ENCODE measurements at places on chromosomes 12 and 14. TPM values are rescaled to one million over a fixed set of nuclear protein-coding genes. Genes with fewer than 3 reads are reported as not detected.

DNA sequence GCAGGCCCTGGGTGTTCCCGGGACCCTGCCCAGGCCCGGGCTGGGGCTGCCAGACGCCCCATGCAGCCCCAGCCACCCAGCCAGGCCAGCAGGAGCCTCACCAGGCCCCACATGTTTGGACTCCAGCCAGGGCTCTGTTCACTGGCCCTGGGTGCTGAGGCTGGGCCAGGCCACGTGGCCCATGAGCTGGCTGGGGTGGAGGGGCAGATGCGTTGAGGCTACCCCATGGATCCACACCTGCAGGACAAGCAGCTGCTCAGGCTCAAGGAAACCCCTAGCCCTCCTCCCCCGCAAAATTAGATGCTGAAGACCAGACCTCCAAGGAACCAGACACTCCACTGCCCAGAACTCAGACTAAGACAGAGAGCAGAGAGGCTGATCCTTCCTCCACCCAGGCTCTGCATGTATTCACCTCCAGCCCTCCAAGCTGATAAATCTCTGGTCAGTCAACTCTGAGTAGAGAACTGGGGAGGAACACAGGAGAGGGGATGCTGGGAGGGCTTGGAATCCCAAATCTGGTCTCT, 1.6 kb downstream of the CDH24 start:
- DNase-seq, result no peak

GRCh38 chr12:3061059-3061458, 16.1 kb upstream of the TSPAN9 start:
- DNase-seq, result no peak

The RPGRIP1 gene
- total RNA-seq, result not detected

- DNase-seq, result no peak
Measured at GRCh38 chr14:96160913-96161310, 43.7 kb upstream of the BDKRB2 start.

The CACNA2D4 gene
- total RNA-seq, result 4.2 TPM

DNA sequence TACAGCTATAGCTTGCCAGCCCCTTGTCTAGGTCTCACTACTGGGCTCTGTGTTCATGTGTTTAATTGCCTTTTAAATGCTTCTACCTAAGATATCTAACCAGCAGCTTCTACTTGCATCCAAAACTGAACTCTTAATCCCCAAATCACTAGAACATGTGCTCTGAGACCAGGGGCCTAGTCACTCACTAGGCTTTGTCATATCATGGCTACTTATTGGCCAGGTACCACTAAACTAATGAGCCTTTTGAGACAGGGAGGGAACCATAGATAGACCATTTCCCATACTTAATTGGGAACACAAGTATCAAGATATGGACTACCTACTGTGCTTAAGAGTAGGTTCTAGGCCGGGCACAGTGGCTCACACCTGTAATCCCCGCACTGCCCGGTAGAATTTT, 6.5 kb downstream of the HSP90B1 start:
- no peak for DNase-seq

GRCh38 chr12:93229494-93230325, 148.0 kb upstream of the NUDT4 start:
- no peak for DNase-seq

DNA sequence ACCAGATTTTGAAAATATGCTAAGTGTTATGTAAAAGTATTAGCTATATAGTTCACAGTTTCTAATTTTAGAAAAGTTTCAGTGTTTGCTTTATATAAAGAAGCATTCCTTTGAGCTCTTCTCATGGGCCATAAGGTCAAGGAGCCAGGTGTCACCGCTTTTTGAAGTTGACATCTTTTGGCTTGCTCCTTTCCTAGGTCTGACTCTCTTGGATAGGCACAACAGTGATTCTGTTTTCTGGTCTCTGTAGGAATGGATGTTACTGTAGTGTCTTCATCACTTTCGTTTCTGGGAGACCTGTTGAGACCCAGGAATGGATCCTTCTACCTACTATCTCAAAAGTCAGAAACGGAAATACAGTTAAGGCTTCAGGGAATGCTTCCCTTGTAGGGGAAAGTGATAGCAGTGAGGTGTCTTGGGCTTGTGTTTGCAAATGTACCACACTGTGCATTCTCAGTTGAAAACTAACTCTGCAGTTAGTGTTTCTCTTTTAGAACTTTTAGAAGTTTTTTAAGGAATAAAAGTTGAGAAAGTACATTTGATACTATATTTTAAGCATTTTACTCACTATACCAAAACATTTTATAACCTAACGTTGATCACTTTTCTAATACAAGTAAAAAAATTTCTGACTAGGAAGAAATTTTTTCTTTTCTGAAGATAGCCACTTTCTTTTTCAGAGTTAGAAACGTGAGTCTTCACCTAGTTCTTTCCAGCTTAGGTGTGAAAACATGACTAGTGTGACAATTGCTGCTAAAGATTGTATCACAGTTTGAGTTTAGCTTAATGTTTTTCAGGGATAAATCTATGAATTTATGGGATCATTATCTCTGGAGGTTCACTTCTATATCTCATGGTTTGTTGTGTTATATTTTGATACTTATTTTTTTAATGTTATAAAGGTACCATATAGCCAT, 20.8 kb downstream of the VRK1 start:
- DNase-seq, result no peak

The USP44 gene
- total RNA-seq, result 15.5 TPM

The PCNX1 gene
- 32.7 TPM for total RNA-seq

The DLGAP5 gene
- 84.0 TPM for total RNA-seq

DNA sequence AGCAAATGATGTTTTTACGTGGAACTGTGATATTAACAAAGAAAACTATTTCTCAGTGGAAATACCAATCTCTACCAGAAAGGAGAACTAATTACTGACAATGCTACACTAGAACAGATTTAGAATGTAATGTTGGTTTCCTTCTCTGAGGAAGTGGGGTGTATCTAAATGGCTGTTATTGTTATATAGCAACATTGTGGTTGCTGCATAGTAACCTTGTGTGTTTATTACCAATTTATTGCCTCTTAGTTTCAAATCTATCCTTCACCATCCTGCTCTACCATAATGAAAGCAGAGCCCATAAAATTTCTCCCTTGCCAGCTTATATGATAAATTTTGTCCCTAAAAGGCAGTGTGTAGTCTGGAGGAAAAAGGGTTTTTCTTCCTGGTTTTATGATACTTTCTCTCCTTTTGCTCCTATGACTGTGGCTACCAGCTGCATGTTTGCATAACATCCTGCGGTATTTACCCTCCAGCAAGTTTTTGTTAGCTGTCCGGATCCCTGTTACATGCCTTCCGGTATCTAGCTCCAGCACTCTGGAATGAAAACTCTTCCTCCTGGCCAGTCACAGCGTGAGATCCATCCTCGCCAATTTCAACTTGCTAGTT, 5.7 kb upstream of the KLRK1 start:
- no peak for DNase-seq

The KIF26A gene
- 0.65 TPM for total RNA-seq

- DNase-seq, result no peak
Measured at GRCh38 chr12:109222062-109222461, 87.0 kb downstream of the FOXN4 start.

The HOXC4 gene
- total RNA-seq, result 0.89 TPM

- no peak for DNase-seq
Measured at GRCh38 chr12:9796971-9797370, 30.3 kb upstream of the KLRF1 start.

The KLRK1 gene
- 112 TPM for total RNA-seq

The ZNF891 gene
- total RNA-seq, result 1.7 TPM

The KCNC2 gene
- not detected for total RNA-seq

DNA sequence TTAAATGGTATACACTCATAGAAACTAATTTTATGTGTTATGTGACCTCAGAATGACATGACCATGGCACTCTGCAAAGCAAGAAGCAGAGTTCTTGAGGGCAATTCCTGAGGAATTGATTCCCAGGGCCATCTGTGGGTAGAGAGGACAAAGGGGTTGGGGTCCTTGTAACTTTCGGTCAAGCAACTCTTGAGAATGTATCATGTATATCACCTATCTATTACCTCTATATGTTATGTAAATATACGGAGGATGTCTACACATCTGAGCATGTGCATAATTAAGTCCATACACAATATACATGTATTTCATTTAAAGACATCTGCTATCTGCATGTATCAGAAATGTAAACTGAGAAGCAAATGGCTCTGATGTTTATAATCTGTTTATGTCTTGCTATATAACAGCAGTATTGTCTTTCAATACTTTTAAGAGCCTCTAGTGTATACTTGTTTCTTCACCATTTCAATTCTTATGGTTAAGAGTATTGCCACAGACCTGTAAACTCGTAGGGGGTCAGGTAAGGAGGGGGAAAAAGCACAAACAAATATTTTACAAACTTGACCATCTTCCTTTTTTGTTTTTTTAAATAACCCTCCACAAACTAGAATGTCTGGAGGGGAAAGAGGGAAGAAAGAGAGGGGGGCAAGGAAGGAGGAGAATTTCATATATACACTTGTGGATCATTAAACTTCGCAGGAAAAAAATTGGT, 4.5 kb downstream of the FOXA1 start:
- DNase-seq, result no peak

GRCh38 chr14:27995691-27996090, 770.9 kb upstream of the FOXG1 start:
- no peak for DNase-seq

The RNFT2 gene
- total RNA-seq, result 11.6 TPM

GRCh38 chr12:107955966-107956643, 173.0 kb upstream of the WSCD2 start:
- no peak for DNase-seq

- no peak for DNase-seq
Measured at GRCh38 chr14:92493024-92493423, 20.6 kb upstream of the RIN3 start.

- DNase-seq, result no peak
Measured at GRCh38 chr14:64885559-64885958, 5.9 kb upstream of the SPTB start.

- peak; percentile 84 for DNase-seq
Measured at GRCh38 chr14:80959496-80959895, 4.1 kb downstream of the TSHR start.

Data from activated CD8-positive, alpha-beta T cell treated with anti-CD3 and anti-CD28 coated beads for 36 hours (primary cell).